ENCODE measurements at places on chromosomes 12 and 14.

GRCh38 chr12:66941150-66941549 is 262.3 kb upstream of the GRIP1 start:
- DNase-seq = no peak

GRCh38 chr12:99453836-99454538 is 193.6 kb upstream of the GARIN6 start:
- DNase-seq = no peak

DNA sequence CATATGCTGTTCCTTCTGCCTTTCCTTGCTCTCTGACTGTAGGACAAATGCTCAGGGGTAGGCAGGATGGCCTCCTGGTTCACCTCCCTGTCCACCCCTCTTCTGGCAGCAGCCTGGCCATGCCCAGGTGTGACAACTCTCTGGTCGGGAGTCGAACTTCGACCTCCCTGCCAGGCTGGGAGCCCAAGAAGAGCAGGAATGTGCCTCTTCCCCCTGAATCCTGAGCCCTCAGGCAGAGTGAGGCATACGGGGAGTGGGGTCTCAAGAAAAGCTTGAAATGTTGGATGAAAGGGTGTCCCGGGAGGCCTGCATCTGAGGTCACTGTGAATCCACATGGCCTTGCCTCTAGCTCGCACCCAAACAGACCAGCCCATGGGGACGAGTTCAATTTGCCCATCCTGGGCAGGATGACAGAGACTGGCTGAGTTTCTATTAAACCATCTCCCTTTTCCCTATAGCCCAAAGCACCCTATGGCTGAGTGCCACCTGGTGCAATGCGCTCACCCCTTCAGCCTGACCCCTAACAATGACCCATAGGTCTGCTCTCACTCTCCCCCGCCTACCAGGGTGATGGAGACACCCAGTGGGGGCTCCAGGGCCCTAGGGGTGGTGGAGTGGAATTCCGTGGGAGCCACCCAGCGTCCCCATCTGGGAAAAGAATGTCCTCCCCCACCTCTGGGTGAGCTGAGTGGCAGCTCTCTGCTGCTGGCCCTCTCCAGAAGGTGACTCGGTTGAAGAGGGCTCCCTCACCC is 52.9 kb upstream of the DIO3 start:
- no peak for DNase-seq

- DNase-seq = no peak
Observed at GRCh38 chr12:49476091-49476490, 62.7 kb upstream of the KCNH3 start.

- DNase-seq = no peak
Observed at GRCh38 chr12:53657041-53657440, 18.8 kb downstream of the ATP5MC2 start.

DNA sequence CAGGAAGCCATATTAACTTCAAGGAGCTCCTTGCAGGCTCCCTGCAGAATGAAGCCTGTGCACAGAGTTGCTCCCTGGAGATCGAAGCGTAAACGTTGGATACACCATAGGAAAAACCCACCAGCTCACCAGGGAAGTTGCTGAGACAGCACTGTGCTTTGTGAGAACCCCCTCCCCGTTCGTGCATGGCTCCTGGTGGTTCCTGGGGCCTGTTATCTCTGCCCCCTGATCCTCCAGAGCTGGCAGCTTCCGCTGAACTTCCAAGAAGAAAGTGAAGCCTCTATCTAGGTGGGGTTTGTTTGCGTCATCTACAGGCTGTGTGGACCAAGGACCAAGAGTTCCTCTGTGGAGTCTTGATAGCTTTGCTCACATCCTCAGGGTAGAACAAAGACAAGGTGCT is 2.4 kb upstream of the CCDC85C start:
- no peak for DNase-seq

GRCh38 chr12:6790496-6791150 is 1.3 kb downstream of the CD4 start:
- no peak for DNase-seq

DNA sequence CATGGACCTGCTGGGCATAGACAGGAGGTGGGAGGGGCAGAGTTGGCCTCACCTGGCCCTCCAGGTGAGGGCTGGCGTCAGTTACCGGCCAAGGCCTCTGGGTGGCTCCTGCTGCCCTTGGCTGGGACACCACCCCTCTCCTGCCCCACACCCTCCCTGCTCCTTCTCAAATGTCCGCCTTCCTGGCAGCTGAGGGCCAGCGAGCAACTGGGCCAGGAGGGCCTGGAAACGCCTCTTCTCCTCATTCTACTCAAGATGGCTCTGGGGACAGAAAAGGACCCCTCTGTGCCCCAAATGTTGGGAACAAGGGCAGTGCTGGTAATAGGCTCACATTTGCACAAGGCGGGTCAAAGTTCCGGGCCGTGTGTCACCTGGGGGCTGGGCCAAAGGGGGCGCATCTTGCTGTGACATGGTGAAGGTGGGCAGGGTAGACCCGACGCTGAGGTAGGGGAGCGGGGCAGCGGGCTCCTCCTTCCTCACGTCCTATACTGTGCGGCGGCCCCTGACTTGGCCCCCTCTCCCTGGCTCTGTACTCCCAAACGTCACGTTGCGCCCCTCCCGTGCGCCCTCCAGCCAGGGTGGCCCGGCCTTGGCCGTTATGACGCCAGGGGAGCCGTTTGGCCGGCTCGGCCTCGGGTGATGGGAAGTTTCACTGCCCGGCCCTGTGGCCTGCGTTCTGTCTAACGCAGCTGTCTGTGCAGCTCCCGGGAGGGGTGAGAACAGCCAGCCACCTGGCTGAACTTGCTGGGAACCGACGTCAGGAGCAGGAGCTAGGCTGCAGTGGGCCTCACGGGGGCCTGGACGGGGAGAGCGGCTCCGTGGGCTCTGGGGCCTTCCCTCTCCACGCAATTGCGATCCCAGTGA is 18.0 kb upstream of the DLK1 start:
- no peak for DNase-seq

DNA sequence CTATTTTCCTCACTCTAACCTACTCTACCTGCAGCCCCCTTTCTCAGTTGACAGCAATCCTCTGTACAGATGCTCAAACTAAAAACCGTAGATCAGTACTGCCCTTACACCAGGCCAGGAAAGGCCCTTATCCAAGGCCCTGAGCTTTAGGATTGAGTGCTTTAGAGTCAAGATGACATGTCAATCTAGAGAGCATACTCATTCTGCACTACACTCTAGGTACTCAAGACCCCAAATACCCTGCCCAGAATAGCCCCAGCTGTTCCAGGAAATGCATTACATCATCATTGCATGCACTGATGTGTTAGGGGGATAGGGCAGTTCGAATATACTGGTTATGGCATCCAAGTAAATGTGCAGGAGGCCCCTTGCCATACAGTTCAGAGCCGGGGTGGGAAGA is 3.5 kb upstream of the PHLDA1 start:
- DNase-seq = no peak

GRCh38 chr12:70772836-70773235 is 135.6 kb upstream of the PTPRB start:
- DNase-seq = no peak

DNA sequence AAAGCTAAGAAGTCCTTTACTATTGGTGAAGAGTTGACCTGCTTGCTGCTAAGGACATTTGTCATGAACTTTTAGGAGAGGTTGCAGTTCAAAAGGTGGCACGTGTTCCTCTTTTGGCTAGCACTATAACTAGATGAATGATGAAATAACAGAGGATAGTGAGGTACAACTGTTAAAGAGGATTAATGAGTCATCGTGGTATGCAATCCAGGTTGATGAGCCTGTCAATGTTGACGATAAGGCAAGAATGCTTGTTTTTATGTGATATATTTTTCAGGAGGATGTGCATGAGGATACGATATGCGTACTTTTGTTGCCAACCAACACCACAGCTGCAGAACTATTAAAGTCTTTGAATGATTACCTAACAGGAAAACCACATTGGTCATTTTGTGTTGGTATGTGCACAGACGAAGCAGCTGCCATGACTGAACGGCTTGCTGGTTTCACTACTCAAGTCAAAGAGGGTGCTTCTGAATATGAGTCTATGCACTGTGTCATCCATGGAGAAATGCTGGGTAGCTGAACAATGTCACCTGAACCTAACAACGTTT is 10.6 kb downstream of the CEP128 start:
- no peak for DNase-seq

- no peak for DNase-seq
Observed at GRCh38 chr14:76509311-76509710, 133.4 kb downstream of the ESRRB start.

GRCh38 chr12:69474456-69474855 is 4.3 kb downstream of the FRS2 start:
- no peak for DNase-seq

- DNase-seq = no peak
Observed at GRCh38 chr14:53249059-53249458, 95.9 kb upstream of the DDHD1 start.

DNA sequence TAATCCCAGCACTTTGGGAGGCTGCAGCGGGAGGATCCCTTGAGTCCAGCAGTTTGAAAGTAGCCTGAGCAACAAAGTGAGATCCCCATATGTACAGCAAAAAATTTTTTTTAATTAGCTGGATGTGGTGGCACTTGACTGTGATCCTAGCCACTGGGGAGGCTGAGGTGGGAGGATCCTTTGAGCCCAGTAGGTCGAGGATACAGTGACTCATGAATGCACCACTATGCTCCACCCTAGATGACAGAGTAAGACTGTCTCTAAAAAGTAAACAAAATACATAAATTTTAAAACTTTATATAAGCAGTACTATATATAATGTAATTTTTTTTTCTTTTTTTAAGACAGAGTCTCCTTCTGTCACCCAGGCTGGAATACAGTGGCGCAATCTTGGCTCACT is 115.4 kb downstream of the ESR2 start:
- DNase-seq = no peak

Data from GM12891 (cell line).